Cardiac septum (tissue), 1 donor: ENCODE measurements at places on chromosomes 4 and X.

- DNase-seq: no peak
These were observed 11.6 kb downstream of the PDZD4 start for GRCh38 chrX:153818571-153819383.

GRCh38 chr4:47855350-47855749 lies 17.5 kb upstream of the CORIN start:
- DNase-seq: no peak

- DNase-seq: no peak
These were observed 24.4 kb upstream of the MSL3 start for GRCh38 chrX:11733614-11734013.

DNA sequence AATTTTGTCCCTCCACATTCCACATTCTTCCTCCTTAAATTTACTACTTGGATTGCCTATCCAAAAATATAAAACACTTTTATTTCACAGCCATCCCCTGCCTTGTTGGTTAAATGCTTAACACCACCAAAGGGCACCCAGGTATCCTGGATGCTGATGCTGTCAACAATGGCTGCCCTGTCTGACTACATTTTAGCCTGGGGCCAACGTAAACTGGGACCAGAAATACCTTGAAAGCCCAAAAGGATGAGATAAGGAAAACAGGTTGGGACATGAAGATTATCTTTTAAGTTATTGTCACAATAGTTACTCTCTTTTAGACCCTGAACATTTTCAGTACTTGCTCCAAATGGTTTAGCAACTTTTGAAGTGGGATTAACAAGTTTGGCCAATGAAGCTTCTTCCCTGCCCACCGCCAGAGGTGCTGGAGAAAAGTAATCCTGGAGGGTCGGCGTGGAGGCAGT lies 775 bp upstream of the YIPF6 start:
- no peak for DNase-seq

DNA sequence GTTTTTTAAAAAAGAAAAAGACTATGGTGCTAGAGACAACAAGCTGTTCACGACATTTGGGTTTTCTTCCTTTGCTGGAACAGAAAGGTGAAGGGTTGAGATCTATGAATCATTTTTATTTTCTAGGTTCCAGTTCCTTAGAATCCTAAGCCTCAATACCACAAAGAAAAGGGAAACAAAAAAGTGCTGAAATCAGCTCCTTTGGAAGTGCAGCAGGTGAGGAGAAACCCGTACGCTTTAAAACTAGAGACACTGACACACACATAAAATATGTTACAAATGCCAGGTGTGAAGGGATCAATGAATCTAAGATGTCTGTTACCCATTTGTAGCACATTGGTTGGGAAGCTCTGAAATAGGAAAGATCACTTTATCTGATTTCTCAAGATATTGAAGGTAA lies 125.2 kb downstream of the AREG start:
- DNase-seq: no peak

- no peak for DNase-seq
These were observed 1684.8 kb upstream of the TENM3 start for GRCh38 chr4:180558427-180558826.

DNA sequence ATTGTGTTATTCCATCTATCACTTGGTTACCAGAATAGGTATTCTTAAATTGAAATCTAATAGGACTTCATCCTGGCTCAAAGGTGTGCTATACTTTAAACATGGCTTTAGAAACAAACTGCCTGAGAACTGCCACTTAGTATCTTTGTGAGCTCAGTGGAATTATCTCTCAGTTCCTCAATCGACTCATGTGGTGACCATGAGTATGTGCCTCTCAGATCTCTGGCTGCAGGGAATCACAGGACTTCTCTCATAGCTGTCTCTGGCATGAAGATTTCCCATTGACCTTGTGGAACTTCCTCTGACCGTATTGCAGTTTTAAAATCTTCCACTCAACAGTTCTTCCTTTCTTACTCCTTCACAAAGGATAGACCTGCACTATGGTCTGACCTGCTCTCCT lies 681.9 kb upstream of the BOD1L1 start:
- no peak for DNase-seq

- DNase-seq: no peak
These were observed 19.2 kb downstream of the PNMA6E start for GRCh38 chrX:153381684-153382532.

DNA sequence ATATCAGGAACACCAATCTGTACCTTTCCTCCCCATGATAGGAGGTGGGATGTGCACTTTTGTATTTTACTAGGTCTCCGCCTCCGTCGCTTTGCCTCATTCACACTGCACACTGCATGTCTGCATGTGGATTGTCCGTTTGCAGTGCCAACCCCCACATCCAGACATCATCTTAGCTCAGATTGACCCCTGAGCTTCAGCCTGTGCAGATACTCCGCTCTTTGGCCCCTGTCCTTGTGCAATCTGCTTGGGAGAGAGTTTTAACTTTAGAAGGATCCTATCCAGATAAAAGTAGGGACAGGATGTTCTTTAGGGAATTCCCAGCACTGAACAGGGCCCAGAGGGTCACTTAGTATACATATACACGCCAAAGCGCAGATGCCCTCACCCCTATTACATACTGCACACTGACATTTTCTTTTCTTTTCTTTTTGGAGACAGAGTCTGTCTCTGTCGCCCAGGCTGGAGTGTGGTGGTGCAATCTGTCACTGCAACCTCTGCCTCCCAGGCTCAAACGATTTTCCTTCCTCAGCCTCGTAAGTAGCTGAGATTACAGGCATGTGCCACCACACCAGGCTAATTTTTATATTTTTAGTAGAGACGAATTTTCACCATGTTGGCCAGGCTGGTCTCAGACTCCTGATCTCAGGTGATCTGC lies 43.3 kb upstream of the FBXW7 start:
- DNase-seq: no peak

DNA sequence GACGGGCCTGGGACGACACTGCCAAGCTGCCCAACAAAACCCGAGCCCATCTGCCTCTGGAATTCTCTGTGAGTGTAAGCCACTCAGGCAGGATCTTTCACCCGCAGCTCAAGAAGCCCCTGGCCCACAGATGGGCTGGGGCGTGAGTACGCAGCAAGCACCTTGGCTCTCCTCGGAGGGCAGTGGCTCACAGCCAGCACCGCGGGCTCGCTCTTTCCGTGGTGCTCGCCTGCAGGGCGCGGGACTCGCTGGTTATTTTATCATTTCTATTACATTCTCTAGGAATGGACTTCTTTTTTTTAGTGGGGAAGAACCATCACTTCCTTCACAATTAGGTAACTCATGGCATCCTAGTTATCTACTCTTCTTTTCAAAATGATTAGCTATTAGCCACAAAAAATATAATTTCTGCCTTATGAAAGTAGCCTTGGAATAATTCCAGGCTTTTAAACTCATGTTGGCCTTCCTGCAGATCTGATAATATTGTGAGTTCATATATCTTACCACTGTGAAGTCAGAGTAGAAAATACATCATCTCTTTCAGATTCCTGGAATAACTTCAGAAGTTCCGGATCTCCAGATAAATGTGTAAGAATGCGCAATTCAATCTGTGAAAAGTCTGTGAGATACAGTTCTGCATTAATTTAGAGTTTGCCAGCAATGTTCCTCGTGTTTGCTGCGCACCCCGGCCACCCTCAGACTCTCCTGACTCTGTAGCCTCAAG lies 68.6 kb downstream of the NAT8L start:
- no peak for DNase-seq

- no peak for DNase-seq
These were observed 64.5 kb downstream of the CDS1 start for GRCh38 chr4:84647312-84647884.

- DNase-seq: no peak
These were observed 664.5 kb downstream of the PDHA2 start for GRCh38 chr4:96504386-96504785.

DNA sequence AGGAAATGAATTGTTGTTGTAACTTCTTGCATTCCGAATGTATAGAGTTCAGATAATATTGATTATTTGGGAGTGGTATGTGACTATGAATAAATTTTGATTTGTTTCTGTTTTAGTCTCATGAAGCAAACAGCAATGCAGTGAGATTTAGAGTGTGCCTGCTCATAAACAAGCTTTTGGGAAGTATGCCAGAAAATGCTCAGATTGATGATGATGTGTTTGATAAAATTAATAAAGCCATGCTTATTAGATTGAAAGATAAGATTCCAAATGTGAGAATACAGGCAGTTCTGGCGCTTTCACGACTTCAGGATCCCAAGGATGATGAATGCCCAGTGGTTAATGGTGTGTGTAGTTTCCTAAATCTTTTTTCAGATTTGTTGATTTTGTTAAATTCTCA lies 2.0 kb downstream of the NCAPG start:
- no peak for DNase-seq

GRCh38 chr4:16916031-16916430 lies 17.6 kb upstream of the LDB2 start:
- no peak for DNase-seq

DNA sequence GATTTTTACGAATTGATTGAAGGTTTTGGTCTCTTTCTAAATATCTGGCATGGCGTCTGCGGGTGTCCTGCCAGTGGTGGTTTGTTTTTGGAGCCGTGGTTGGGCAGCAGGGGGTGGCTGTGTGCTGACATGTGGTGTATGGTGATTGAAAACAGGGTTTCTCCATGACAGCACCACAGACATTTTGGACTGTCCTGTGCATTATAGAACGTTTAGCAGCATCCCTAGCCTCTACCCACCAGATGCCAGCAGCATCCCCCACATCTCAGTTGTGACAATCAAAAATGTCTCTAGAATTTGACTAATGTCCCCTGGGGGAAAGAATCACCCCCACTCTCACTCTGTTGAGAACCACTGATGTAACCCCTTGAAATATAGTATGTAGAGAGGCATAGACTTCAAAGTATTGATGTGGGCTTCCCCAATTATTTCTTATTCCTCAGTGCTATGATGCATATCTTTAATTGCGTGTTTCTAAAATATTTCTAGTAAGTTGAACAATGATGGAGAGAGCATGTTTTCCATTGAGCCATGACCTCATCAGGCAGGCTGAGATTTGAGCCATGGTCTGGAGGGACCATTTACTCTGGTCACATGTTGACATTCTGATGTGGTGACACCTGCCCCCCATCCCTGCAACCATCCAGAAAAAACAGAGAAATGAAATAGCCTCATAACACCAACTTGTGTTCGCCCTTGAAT lies 77.4 kb upstream of the MID1 start:
- DNase-seq: no peak
